ENCODE measurements at places on chromosomes 4 and X.

- no peak for DNase-seq
These were observed 31.9 kb downstream of the REPS2 start for GRCh38 chrX:16978193-16978984.

GRCh38 chr4:125042041-125042440 lies 272.7 kb upstream of the FAT4 start:
- no peak for DNase-seq

DNA sequence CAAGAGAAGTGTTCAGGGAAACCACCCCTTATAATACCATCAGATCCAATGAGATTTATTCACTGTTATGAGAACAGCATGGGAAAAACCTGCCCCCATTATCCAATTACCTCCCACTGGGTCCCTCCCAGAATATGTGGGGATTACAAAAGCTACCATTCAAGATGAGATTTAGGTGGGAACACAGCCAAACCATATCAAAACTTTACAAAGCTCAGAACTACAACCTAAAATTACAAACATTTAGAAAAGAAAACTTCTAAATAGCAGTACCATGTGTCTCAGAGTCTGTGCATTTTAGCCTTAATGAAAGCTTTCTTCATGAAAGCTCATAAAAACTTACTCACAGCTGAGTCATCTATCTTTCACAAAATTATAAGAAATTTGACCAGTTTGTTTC lies 1442.8 kb upstream of the PCDH7 start:
- no peak for DNase-seq

DNA sequence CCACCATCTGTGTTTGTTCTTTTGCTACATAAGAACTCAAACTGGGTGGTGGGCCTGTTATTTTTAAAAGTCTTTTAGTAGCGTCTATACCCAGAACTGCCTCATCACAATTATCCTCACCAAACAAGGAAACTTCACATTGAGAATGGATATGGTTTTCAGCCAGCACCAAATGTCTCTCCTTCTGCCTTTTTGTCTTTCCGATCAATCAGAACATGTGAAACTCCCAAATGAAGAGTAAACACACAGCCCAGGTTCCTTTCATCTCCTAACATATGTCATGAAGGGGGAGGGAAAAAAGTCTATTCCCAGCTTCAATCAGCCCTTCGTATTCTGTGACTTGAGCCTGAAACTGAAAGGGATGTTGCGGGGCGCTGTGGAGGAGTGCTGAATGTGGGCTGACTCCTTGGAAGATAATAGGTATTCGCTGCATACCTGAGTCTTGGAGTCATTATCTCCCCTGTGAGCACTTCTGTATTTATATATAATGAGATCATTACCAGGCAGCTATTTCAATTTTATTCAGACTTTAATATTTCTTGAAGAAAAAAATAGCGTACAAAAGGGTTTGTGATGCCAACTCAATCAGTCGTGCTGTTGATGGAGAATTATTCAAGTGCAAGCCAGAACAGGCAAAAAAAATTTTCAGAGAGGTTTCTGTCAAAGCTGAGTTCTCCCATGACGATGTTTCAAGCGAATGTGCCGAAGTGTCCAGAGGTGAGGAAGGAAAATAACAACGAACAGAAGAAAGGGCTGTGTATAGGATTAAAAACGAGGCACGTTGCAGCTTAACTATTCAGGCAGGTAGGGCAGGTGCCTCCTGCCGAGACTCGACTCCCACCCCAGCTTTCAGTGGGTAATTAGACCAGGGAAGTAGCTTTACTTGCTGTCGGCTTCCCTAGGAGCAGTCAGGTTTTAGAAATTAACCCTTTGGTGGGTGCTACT lies 163.9 kb upstream of the NOCT start:
- DNase-seq: no peak

DNA sequence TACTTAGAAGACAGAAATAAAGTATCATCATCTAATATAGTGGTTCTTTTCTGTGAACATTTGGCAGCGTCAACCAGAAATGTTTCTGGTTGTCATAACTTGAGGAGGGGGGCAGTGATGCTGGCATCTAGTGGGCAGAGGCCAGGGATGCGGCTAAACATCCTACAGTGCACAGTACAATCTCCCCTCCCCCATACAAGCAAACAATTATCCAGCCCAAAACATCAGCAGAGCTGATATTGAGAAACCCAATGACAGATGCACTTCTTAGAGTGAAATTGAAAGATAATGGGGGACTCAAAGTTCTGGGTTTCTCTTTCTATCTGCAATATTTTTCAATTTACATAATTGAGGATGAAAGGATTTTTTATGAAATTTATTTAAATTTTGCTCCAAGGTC lies 1.9 kb upstream of the EIF1AX start:
- DNase-seq: no peak
